ENCODE measurements at places on chromosomes 3 and 15.

GRCh38 chr3:189954733-189955665 is 165.7 kb downstream of the P3H2 start:
- no peak for DNase-seq

- no peak for DNase-seq
These were observed 39.7 kb upstream of the ZNF280D start for GRCh38 chr15:56772868-56773639.

GRCh38 chr15:99719096-99719541 is 14.1 kb downstream of the LYSMD4 start:
- no peak for DNase-seq

DNA sequence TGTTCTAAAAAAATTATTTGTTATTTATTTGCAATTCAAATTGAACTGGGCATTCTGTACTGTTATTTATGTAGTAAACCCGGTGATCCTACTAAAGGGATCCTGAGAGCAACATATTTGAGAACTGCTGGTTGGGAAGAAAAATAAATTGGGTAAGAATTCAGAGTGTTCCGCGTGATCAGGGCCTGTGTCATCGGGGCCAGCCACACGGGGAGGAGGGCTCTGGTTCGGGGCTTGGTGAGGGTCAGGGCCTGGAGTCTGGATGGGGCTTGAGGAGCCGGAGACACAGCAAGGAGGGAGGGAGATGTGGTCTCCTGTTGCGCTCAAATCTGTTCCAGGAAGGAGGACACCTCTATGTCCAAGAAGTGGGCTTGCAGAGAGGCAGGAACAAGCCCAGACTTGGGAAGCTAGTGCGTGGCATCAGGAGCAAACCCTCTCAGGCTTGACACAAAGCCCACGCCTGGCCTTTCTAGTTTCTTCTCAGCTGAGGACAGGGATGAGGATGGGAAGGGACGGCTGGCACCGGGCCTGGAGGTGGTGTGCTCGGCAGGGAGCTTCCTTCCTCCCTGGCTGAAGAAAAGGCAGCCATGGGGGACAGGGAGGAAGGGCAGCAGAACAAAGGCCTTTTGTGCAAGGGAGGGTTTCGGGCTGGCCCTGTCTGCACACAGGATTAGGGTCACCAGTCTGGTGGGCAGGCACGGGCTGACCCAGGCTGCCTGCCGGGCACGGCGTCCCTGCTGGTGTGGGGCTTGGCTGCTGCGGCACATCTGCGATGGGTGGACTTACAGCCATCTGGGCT is 22.9 kb upstream of the FBLN2 start:
- no peak for DNase-seq

GRCh38 chr3:19248143-19248542 is 99.8 kb downstream of the KCNH8 start:
- no peak for DNase-seq

Measured in activated T-cell treated with anti-CD3 and anti-CD28 coated beads for 48 hours (primary cell).